ENCODE measurements at places on chromosomes 5 and 9.

DNA sequence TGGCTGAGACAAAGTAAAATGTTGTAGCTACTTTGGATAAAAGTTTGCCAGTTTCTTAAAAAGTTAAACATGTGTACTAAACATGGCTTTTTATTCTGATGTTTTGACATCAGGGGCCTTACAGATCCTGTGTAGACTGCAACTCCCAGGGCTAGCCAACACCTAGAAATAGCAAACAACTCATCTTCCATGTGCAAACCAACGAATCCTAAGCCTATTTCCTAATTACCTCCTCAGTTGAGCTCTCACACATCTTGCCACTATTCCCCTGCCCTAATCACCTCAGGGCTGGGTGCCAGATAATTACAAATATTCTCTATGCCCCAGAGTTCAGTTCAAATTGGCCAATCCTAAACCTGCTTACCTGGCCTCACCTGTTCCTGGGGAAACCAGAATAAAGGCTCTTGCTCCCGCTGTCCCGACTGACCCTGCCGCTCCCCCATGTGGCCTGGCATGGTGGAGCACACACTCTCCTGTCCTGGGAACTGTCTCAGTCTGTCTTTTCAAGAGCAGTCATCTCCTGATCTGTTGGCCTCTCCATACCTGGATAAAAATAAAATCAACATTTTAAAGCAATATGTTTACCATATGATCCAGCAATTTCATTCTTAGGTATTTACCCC is 37.1 kb upstream of the FAM169A start:
- DNase-seq, result peak; percentile 6

- DNase-seq, result no peak
Observed at GRCh38 chr5:137659209-137659608, 76.7 kb downstream of the KLHL3 start.

DNA sequence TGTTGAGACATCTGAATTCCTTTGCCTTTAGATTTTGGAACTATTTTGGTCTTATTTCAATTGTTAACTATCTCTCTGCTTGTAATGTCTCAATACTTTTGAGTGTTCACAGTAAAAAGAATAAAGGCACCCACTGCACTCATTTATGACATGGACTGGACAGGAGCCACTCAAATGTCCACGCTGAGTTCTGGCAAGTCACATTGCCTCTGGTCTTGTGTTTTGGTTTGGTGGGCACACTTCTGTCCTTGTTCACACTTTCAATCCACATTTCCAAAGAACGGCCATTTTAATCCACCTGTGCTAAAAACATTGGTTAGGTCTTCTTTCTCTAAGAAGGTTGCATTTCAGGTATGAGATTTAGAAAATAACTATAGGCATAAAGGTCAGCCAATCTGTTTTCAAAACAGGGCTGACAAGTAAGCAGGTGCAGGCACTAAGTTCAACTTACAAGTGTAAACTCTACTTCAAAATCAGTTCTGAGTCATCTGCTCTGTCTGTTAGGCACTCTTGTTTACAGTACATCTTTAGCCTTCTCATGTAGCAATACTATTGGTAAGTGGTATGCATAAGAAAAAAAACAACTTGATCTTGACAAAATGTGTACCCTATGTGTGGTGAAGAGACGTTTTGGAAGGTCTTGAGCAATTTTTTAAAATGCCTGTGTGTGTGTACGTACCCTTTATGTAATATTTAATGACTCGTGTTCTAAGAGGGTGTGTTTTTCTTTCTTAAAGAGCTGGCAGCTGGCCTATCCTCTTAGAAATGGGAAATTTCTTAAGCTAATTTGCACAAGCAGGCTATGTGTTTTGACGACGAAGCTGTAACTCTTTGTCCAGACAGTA is 31.5 kb upstream of the ZFAND5 start:
- no peak for DNase-seq

- DNase-seq, result no peak
Observed at GRCh38 chr9:116899337-116900006, 212.4 kb downstream of the TRIM32 start.

DNA sequence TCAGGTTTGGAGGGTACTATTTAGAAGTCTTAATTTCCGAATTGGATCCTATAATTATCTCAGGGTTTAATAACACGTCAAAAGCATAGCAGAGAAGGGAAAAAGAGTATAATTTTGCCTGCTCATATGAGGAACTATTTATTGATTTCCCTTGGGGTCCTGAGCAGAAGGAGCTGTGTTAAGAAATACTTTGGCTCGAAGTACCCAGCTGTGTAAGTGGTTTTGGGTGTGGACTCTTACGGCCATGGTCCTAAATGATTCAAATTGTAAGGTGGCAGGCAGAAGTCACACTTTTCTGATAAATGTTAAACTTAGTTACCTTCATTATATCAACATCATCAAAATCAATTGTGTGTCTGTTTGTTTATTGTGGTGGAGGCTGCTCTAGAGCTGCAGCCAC is 190.4 kb downstream of the MTRR start:
- no peak for DNase-seq

- DNase-seq, result no peak
Observed at GRCh38 chr9:607417-607816, 234.1 kb upstream of the DMRT1 start.

- no peak for DNase-seq
Observed at GRCh38 chr5:174188295-174188694, 142.8 kb downstream of the NSG2 start.

DNA sequence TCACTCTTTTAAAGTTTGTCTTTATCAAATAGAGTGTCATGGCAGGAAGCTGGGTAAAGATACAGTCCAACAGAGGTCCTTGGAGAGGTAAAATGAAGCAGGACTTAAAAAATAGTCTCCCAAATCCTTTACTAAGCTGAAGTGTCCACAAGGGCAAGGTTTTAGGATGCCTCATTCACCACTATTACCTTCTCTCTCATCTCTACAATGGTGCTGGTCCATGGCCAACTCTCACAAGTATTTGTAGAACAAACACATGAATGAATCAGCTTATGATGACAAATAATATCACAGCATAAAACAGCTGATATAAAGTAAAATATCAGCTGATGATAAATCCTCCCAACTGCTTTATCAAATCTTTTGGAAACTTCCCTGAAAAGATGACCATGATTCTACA is 162.3 kb upstream of the ZNF462 start:
- DNase-seq, result no peak

DNA sequence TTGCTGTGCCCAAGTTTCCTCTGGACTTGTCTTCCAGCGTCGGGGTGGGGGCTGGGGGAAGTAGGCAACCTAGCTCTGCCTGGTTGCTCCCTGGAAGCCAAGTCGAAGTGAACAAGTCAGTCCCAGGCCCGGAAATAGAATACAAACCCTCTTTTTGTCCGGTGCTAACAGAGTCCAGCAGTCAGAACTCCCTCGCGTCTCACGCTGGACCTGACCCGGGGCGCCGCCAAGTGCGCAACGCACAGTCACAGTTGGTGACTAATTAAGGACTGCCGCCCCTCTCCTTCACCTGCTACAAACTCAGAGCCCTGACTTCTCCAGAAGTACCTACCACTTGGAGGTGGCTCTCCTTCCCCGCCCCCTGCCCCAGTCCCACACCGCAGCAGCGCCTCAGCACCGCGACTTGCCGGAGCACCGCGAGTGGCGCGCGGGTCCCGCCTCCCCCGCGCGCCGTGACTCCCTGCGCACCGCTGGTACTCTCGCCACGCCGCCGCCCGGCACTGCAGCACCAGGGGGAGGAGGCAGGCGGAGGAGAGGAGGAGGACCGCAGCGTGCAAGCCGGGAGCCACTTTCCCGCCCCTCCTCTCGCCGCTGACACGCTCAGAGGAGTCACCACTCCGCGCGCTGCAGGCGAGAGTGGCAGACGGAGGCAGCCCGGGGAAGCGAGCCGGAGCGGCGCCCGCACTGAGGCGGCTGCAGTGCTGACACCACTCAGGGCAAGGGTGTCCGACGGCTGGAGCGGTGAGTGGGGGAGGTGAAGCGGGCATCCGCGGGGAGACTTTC is at the start of gene SV2C:
Gene SV2C, plus strand, starts transcription at position 612 of the 783 bp plus-strand sequence. CDS start 48,368 bp downstream, outside the sequence.
- no peak for DNase-seq

- no peak for DNase-seq
Observed at GRCh38 chr9:12859704-12860251, 85.0 kb downstream of the LURAP1L start.

DNA sequence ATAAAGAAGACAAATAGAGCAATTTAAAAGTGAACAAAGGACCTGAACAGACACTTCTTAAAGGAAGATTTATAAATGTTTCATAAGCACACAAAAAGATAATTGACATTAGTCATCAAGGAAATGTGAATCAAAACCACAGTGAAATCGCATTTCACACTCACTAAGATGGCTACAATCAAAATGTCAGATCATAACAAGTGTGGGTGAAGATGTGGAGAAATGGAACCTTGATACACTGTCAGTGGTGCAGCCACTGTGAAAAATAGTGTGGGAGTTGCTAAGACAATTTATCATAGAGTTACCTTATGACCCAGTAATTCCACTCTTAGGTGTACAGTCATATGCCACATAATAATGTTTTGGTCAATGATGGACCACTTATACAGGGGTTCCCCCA is 54.5 kb upstream of the HTR4 start:
- no peak for DNase-seq

GRCh38 chr9:82375041-82375440 is 386.5 kb downstream of the SPATA31D1 start:
- no peak for DNase-seq

DNA sequence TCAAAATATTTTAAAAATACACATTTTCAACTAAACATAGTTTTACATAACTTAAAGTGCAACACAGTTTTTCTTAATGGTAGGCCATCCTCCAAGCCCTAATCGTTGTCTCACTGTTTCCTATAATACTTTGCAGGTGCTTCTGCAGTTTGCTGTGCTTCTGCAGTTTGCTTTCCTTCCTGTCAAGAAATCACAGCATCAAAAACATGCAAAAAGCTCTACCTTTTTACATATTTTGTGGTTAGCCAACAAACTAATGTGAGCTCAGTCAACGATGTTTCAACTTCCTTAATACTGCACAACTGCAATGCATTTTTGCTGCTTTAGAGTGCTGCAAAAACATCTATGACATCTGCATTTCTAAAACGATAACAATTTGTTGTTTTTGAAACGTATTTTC is 25.2 kb downstream of the EMB start:
- peak; percentile 12 for DNase-seq

DNA sequence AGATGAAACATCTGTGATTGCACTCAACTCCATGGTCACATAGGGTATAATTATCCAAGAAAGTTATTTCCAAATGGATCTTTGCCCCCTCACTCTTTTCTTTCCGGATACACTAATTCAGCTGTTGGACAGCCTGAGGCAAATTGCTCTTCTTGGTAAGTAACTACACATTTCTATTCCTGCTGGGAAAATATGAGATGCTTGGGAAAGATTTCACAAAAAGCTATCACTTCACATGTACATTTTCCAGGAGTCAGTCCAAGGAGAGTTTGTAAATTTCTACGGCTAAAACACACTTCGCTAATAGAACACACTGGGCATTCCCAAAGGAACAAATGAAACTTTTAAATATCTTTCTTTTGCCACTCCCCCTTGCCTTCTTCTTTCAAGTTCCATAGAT is 123.0 kb upstream of the GRIA1 start:
- no peak for DNase-seq

GRCh38 chr9:129383019-129383560 is 205.0 kb upstream of the IER5L start:
- DNase-seq, result no peak

DNA sequence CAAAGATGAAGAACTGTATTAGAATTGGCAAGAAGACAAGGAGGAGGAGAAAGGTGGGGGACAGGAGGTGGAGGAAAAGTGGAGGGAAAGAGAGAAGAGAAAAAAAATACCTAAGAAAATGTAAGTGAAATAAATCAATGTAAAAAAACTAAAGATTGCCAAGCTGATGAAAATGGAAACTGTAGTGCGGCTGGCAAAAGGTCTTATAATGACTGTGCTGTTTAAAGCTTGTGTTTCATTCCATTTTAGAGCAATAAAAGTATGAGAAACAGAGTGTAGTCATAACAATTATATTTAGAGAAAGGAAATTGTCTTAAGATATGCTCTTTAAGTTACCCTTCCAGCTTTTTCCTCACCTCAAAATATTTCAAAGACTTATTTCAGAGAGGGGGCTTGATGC is 670.5 kb upstream of the SEMA6A start:
- no peak for DNase-seq

GRCh38 chr5:149153193-149153750 is 12.0 kb downstream of the ABLIM3 start:
- DNase-seq, result no peak

GRCh38 chr9:125810161-125810560 is 63.0 kb downstream of the PBX3 start:
- no peak for DNase-seq

DNA sequence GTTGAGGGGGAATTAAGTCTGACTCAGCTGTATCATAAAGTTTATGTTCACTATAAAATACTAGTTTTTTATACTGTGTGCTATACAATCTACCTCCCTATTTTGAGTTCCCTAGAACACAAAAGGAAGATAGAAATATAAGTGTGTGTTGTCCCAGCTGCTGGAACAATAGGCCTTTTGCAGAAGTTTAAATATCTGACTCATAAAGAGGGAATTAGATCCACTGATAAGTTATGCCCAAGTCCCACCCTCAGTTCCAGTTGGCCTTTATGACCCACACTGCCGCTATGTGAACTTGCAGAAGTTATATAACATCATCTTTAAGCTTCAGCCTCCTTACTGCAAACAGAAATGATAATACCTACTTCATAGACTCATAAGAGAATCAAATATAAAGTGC is 88.5 kb upstream of the DAB2 start:
- no peak for DNase-seq

- DNase-seq, result no peak
Observed at GRCh38 chr9:77798140-77798539, 150.0 kb upstream of the GNA14 start.

DNA sequence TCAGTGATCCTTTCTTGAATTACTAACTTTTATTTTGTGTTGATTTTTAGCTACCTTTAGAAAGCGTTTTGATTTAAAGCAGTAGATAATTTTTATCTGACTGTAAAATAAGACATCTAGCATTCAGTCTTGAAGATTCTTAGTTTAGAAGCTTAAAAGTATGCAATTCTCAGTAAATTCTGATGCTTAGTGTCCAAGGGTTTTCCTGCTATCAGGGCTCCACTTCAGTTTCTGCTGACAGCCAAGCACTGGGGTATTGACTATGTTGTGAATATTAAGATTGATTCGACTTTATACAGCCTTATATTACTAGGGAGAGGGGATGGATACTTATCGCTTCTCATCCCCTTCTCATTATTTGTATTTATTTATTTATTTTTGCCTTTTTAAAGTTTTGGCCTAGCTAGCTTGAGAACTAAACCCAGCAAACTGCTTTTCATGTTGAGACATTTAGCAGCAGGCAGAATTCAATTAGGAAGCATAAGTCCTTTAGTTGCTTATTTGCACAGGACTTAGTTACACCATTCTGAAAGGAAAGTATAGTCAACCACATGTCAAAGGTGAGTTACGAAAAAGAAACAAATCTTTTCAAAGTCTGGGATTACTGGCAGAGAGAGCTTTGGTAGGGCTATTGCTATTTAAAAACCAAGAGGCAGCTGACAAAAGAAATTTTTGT is 2.9 kb downstream of the PBX3 start:
- DNase-seq, result no peak

Measured in effector memory CD8-positive, alpha-beta T cell (primary cell).